NCI-H524 treated with DMSO at 0.1 percent for 48 hours (cell line): ENCODE measurements at places on chromosomes 13 and 19.
A peak's percentile ranks its signal among the peaks of the same experiment; 100 is the strongest.

GRCh38 chr19:38164526-38164925 is 59.5 kb downstream of the DPF1 start:
- no peak for DNase-seq

GRCh38 chr19:8306235-8307054 is 1.7 kb downstream of the CD320 start:
- DNase-seq = no peak

GRCh38 chr13:31236211-31236786 is 36.5 kb downstream of the B3GLCT start:
- DNase-seq = no peak

DNA sequence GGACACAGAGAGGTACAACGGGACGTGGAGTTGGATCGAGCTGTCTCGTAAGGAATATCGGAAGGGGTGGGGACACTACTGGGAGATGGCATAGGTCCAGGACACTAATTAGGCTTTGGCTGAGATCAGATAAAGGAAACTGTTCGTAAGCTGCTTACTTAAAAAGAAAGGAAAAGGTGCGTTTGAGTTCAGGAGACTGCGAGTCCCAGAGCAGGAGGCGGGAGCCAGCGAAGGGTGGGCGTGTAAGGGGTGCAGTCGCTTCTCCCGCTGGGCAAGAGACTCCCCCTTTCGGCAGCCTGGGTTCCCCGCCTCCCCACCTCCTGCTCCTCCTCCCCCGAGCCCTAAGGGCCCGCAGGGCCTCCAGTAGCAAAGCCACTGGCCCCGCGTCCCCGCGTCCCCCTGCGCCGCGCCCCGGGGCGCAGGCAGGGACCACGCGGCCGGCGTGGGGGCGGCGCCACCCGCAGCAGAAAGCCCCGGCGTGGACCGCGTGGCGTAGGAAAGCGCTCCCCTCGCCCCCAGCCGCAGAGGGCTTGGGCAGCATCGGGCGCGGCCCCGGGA is 547 bp downstream of the ABCC4 start:
- DNase-seq = peak; percentile 11

DNA sequence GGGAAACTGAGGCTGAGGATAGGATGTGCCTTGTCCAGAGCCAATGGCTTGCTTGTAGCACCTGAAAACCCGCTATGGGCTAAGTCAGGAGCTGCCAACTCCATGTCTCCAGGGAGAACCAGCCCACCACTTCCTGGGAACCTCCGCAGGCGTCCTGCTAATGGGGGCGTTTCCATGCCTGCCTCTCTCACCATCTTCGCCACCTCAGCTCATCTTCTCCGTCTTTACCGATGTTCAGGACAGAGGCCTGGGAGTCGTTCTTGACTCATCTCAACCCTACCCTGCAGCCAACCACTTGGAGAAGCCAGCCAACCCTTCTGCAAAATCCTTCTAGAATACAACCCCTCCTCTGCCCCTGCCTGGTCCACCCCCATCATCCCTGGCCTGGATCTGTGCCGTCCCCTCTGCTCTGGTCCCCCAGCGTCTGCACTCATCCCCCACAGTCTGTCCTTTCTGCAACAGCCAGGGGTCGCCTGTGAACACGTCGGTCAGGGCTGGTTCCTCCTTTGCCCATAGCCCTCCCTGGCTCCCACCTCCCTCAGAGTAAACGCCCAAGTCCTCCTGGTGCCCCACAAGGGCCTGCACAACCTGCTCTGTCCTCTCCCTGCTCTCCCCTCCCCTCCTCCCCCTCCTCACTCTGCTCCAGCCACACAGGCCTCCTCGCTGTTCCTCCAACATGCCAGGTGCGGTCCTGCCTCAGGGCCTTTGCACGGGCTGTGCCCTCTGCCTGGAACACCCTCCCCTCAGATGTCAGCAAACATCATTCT is 31.0 kb downstream of the PTPRS start:
- DNase-seq = no peak
